ENCODE measurements at places on chromosomes 6 and 20. TPM values are rescaled to one million over a fixed set of nuclear protein-coding genes. Genes with fewer than 3 reads are reported as not detected.

DNA sequence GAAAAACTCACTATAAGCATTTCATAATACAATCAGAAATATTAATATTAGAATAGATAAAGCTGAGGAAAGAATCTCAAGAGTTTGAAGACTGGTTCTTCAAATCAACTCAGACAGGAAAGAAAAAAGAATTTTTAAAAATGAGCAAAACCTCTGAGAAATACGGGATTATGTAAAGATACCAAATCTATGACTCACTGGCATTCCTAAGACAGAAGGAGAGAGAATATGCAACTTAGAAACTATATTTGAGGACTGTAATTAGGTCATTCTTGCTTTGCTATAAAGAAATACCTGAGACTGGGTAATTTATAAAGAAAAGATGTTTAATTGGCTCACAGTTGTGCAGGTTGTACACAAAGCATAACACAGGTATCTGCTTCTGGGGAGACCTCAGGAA lies 665.1 kb downstream of the RNF144B start:
- no peak overlapping the region for H3K27ac ChIP-seq
- no peaks in the 10 kb centered on the region for H3K4me1 ChIP-seq
- H3K36me3 ChIP-seq = no peaks in the 10 kb centered on the region
- no peak overlapping the region for H3K4me3 ChIP-seq
- H3K27me3 ChIP-seq = no peaks in the 10 kb centered on the region

GRCh38 chr20:44841955-44842354 lies 31.6 kb upstream of the RIMS4 start:
- no peak overlapping the region for H3K27ac ChIP-seq
- no peak for DNase-seq
- no peaks in the 10 kb centered on the region for H3K4me1 ChIP-seq

PRKN gene
- total RNA-seq = not detected

TTPAL gene
- total RNA-seq = 23.2 TPM

All from activated CD4-positive, alpha-beta T cell treated with anti-CD3 and anti-CD28 coated beads, Interleukin-2, amount 10 ng/mL, durations not matched to agents 24 days and 14 days (primary cell).